ENCODE measurements at places on chromosomes 11 and 22.
A peak's percentile ranks its signal among the peaks of the same experiment; 100 is the strongest.

DNA sequence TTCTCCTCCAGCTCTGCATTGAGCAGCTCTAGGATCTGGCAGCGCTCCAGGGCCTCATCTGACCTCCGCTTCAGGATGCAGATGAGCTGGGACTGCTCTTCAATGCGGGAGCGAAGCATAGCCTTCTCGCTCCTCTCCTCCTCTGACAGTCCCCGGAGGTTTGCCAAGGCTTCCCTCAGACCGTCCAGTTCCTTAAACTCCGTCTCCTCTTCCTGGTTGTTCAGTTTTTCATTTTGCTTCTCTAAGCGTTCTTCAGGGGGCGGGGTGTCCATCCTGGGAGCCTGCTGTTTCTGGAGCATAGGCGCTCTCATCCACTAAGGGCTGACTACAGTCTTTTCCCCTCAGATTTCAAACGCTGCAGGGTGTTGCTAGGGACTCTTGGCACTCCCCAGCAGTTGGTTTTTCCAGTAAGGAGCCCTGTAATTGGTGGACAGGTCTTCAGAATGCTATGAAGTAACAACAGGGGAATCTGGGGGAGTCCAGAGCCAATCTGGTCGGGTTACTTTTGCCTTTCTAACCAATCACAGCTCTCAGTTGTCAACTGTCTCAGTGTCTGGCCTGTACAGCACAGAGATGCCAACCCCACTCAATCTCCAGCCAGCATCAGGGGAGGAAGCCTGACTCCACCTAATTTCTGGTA, at the start of gene CCDC89:
CCDC89 (minus strand) TSS at position 376 of the 640 bp plus-strand sequence; CDS start at position 311, 65 bp downstream.
- no peak within 1 kb of the TSS for H3K4me3 ChIP-seq
- DNase-seq, result no peak
- H3K4me1 ChIP-seq, result peaks cover 19% of the 10 kb centered on the region
- H3K27ac ChIP-seq, result no peak within 1 kb of the TSS

- no peaks in the 10 kb centered on the region for H3K36me3 ChIP-seq
- H3K4me3 ChIP-seq, result no peak overlapping the region
- H3K4me1 ChIP-seq, result no peaks in the 10 kb centered on the region
- peaks cover 17% of the 10 kb centered on the region for H3K27me3 ChIP-seq
- no peak overlapping the region for H3K27ac ChIP-seq
These were observed 163.8 kb downstream of the CHST1 start for GRCh38 chr11:45501392-45502225.

DNA sequence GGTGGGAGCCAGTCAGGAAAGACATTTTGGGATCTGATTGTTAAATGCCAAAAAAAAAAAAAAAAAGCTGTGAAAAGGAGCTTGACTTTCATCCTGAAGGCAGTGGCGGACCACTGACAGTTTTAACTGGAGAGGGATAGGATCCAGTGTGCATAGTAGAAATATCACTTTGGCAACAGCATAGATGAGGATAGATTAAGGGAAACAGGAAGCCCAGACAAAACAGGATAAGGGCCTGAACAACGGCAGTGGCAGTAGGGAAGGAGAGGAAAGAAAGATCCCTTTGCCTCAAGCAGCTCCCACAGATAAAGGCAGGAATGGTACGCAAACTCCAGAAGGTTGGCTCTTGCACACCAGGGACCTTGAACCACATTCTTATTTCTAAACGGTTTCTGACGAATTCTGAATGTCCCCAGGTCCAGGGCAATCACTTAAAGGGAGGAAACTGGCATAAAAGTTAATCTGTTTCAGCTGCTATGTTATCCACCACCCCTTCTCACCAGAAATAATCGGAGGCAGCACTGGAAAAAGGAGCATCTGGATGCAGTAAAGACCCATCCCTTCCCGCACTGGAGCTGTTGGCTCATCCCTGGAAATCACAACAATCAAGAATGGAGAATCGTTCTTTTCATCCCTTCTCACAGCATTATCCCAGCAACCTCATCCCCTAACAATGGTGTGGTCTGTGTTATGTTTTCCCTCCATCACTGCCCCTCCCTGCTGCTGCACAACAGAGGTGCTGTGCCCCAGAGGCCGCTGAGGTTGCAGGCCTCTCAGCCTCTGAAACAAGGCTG, 99.1 kb downstream of the GAB2 start:
- H3K4me1 ChIP-seq, result peaks cover 50% of the 10 kb centered on the region
- no peaks in the 10 kb centered on the region for H3K27me3 ChIP-seq
- DNase-seq, result no peak
- H3K36me3 ChIP-seq, result peaks cover 17% of the 10 kb centered on the region
- no peak overlapping the region for H3K27ac ChIP-seq

DNA sequence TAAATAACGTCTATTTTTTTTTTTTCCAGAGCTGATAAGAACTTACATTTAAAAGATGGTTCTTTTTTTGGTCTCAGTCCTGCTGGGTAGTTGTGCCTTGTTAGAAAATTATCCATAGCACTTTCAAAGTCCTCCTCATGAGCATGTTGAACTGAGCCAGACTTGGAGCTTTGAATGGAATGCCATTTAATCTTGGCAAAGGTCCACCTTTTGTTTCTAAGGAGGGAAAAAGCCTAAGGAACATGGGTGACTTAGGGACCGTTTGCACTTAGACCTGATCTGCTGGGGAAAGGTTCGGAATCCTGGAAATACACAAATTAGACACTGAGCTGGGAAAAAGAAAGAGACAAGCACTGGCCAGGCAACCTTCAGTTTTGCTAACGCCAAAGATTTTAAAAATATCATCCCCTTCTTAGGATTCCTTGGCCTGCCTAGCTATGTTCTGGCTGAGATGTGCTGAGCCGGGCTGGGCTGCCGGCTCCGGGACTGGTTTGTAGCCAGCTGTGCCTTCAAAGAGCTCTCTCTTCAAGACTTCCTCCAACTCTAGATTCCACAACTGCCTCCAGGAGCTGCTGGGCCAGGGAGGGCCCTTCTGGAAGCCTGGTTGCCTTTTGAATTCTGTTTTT, 67.4 kb downstream of the ENDOD1 start:
- DNase-seq, result no peak
- H3K4me1 ChIP-seq, result peaks cover 47% of the 10 kb centered on the region
- H3K4me3 ChIP-seq, result no peak overlapping the region
- no peaks in the 10 kb centered on the region for H3K27me3 ChIP-seq

- peaks cover 44% of the 10 kb centered on the region for H3K36me3 ChIP-seq
- H3K27me3 ChIP-seq, result no peaks in the 10 kb centered on the region
- H3K27ac ChIP-seq, result no peak overlapping the region
- DNase-seq, result peak; percentile 52
- no peak overlapping the region for H3K4me3 ChIP-seq
These were observed 34.2 kb downstream of the TBC1D22A start for GRCh38 chr22:46796566-46797195.

GRCh38 chr22:22909605-22910271, 22.1 kb downstream of the IGLL5 start:
- H3K4me1 ChIP-seq, result peaks cover 1% of the 10 kb centered on the region
- no peaks in the 10 kb centered on the region for H3K36me3 ChIP-seq
- DNase-seq, result no peak
- H3K27ac ChIP-seq, result no peak overlapping the region
- H3K27me3 ChIP-seq, result peaks cover 20% of the 10 kb centered on the region
- no peak overlapping the region for H3K4me3 ChIP-seq

- no peak overlapping the region for H3K4me3 ChIP-seq
- H3K27me3 ChIP-seq, result no peaks in the 10 kb centered on the region
- DNase-seq, result no peak
- no peaks in the 10 kb centered on the region for H3K36me3 ChIP-seq
- no peak overlapping the region for H3K27ac ChIP-seq
These were observed 6.5 kb upstream of the UCP2 start for GRCh38 chr11:73989156-73989555.

GRCh38 chr11:1373536-1374214, 16.1 kb upstream of the BRSK2 start:
- H3K27ac ChIP-seq, result no peak overlapping the region
- H3K4me3 ChIP-seq, result no peak overlapping the region
- DNase-seq, result no peak
- no peaks in the 10 kb centered on the region for H3K4me1 ChIP-seq
- H3K36me3 ChIP-seq, result no peaks in the 10 kb centered on the region

- no peaks in the 10 kb centered on the region for H3K27me3 ChIP-seq
- H3K4me3 ChIP-seq, result no peak overlapping the region
These were observed 275.8 kb downstream of the FAT3 start for GRCh38 chr11:92500453-92500852.

DNA sequence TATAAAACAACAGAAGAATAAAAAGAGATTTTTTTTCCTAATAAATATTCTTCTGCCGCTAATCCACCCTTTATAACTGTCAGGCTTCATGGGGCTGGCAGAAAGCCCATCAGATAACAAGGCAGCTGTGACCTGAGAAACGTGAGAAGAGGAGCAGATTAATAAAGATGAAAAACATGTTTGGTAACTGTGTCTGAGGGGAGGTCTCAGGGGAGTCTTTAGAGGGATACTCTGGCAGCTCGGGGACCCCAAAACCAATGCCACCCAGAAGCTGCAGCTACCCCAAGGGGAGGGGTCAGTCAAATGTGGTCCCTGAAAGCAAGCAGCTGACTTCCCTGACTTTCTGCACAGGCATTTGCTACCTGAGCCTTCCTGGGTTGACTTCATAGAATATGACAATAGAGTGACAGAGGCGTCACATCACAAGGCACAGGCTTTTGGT, 48.4 kb upstream of the POU2AF1 start:
- no peaks in the 10 kb centered on the region for H3K36me3 ChIP-seq
- H3K27ac ChIP-seq, result no peak overlapping the region
- peaks cover 5% of the 10 kb centered on the region for H3K27me3 ChIP-seq
- no peak for DNase-seq

GRCh38 chr22:48717883-48718817, 1109.5 kb downstream of the BRD1 start:
- no peak overlapping the region for H3K27ac ChIP-seq
- no peaks in the 10 kb centered on the region for H3K4me1 ChIP-seq
- no peak overlapping the region for H3K4me3 ChIP-seq
- no peaks in the 10 kb centered on the region for H3K36me3 ChIP-seq

DNA sequence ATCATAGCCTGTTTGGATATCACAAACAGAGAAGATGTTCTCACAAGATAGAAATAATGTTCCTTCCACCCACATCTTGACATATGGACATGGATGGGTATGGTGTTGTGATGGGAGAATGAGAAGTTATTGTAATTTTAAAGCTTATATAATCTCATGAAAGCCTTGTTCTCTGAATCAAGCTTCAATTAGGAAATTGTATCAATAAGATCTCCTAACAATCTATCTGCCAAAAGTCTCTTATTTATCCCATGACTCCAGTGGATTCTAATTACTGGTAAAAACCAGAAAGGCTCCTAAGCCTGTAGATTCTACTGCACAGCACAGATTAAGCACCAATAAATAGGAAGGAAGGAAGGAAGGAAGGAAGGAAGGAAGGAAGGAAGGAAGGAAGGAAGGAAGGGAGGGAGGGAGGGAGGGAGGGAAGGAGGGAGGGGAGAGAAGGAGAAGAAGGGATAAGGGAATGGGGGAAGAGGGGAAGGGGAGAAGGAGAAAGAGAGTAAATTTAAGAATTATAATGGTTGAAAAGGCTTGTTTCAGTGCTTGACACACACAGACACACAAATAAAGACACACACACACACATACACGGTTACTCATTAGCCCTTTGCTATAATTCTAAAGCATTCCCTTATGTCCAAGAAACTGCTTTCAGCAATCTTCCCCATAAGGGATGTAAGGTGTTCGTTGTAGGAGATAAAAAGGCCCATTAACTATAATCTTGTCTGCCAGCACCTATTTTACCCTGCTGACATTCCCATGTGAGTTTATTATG, 258.0 kb upstream of the API5 start:
- no peaks in the 10 kb centered on the region for H3K27me3 ChIP-seq
- no peaks in the 10 kb centered on the region for H3K36me3 ChIP-seq
- no peak for DNase-seq
- no peaks in the 10 kb centered on the region for H3K4me1 ChIP-seq
- H3K4me3 ChIP-seq, result no peak overlapping the region
- H3K27ac ChIP-seq, result no peak overlapping the region

DNA sequence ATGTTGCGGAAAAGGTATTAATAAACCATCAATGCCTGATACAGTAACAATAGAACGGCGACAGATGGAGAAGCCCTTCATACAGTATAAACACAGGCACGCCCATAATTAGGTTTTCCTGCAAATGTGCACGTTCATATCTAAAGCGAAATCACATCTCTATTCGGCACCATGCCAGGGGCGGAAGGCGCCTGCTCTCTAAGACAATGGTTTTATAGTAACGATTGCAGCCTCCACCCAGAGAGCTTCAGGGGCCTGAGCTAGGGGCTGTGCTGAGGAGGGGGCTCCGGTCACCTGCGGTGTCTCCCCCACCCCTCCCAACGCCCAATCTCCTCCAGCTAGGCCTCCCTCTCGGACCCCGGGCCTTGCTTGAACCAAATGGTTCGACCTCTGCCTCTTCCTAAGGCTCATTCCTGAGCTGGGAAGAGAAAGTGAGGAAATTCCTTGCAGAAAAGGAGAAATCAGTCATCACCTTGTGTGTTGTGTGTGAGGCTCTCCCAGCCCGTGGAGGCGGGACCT, 9.6 kb downstream of the KRTAP5-5 start:
- no peaks in the 10 kb centered on the region for H3K36me3 ChIP-seq
- no peaks in the 10 kb centered on the region for H3K4me1 ChIP-seq
- H3K27me3 ChIP-seq, result peaks cover 1% of the 10 kb centered on the region
- no peak overlapping the region for H3K27ac ChIP-seq
- no peak overlapping the region for H3K4me3 ChIP-seq

- DNase-seq, result no peak
- H3K27me3 ChIP-seq, result no peaks in the 10 kb centered on the region
- no peak overlapping the region for H3K4me3 ChIP-seq
- no peaks in the 10 kb centered on the region for H3K4me1 ChIP-seq
- no peak overlapping the region for H3K27ac ChIP-seq
These were observed 606.7 kb upstream of the LRRC4C start for GRCh38 chr11:42066113-42066512.

GRCh38 chr11:7540830-7541555, 27.2 kb downstream of the PPFIBP2 start:
- no peak overlapping the region for H3K4me3 ChIP-seq
- H3K36me3 ChIP-seq, result no peaks in the 10 kb centered on the region
- H3K4me1 ChIP-seq, result peaks cover 7% of the 10 kb centered on the region
- no peak overlapping the region for H3K27ac ChIP-seq
- no peak for DNase-seq
- peaks cover 25% of the 10 kb centered on the region for H3K27me3 ChIP-seq

DNA sequence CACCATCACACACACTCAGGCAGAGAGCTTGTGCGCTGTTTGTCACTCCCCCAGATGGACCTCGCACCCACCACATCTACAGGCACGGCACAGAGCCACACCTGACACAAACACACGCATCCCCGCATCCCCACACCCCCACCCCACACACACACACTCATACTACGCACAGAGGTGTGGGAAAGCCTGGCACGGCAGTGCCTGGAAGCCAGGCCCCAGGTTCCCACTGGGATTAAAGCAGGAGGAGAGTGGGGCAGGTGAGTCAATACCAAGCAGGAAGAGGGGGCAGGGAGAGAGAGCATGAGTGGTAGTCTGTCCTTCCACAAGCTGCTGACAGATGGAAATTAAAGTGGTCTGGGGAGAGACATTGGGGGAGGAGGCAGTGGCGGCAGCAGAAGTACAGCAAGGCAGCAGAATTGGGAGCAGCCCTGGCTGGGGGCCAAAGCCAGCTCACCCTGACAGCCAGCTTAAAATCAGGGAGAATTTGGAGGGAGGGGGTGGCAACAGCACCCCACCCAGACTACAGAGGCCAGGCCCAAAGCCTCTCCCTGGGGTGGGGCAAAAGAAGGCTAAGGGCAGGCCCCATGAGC, 20.7 kb downstream of the TNKS1BP1 start:
- H3K36me3 ChIP-seq, result peaks cover 28% of the 10 kb centered on the region
- DNase-seq, result no peak
- peaks cover 2% of the 10 kb centered on the region for H3K4me1 ChIP-seq
- no peak overlapping the region for H3K4me3 ChIP-seq
- no peak overlapping the region for H3K27ac ChIP-seq

- H3K27me3 ChIP-seq, result no peaks in the 10 kb centered on the region
- H3K4me3 ChIP-seq, result no peak overlapping the region
- H3K27ac ChIP-seq, result peak overlapping the region; percentile 3
- DNase-seq, result no peak
- H3K4me1 ChIP-seq, result peaks cover 4% of the 10 kb centered on the region
- no peaks in the 10 kb centered on the region for H3K36me3 ChIP-seq
These were observed 8.1 kb downstream of the PC start for GRCh38 chr11:66950112-66950535.

All from activated CD4-positive, alpha-beta T cell treated with anti-CD3 and anti-CD28 coated beads, Interleukin-2, amount 10 ng/mL, durations not matched to agents 24 days and 14 days (primary cell).